ENCODE measurements at places on chromosomes 3 and 15. TPM values are rescaled to one million over a fixed set of nuclear protein-coding genes. Genes with fewer than 3 reads are reported as not detected.

DNA sequence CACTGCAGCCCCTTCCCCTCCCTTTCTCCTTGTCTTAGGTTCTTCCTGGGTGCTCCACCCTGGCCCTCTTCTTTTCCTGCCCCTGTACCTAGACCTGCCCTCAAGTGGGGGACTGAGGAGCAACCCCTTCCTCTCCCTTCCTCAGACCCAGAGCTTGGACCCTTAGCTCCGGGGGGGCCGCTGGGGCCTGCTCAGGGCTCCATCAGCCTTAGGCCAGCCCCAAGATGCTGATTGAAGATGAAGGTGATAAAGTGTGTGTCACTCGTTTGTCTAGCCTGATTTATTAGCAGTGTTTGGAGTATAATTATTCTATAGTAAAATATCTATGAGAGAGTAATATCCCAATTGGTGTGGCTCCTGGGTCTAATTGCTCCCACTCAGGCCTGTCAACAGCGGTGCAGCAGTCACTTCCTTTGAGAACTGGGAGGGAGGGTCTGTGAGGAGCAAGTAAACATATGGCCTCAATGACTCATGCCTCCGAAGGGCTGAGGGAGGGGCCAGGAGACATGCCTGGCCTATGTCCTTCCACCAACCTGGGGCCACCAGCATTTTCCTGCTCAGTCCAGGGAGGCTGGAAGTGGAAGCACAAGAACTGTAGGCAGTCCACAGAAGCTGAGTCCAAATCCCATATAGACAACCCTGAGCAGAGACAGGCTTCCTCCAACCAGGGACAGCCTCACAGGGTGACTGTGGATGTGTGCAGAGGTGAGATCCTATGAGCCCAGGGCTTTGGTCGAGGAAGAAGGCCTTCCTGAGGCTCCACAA is 123.2 kb downstream of the DNAJB8 start:
- DNase-seq, result no peak

DNA sequence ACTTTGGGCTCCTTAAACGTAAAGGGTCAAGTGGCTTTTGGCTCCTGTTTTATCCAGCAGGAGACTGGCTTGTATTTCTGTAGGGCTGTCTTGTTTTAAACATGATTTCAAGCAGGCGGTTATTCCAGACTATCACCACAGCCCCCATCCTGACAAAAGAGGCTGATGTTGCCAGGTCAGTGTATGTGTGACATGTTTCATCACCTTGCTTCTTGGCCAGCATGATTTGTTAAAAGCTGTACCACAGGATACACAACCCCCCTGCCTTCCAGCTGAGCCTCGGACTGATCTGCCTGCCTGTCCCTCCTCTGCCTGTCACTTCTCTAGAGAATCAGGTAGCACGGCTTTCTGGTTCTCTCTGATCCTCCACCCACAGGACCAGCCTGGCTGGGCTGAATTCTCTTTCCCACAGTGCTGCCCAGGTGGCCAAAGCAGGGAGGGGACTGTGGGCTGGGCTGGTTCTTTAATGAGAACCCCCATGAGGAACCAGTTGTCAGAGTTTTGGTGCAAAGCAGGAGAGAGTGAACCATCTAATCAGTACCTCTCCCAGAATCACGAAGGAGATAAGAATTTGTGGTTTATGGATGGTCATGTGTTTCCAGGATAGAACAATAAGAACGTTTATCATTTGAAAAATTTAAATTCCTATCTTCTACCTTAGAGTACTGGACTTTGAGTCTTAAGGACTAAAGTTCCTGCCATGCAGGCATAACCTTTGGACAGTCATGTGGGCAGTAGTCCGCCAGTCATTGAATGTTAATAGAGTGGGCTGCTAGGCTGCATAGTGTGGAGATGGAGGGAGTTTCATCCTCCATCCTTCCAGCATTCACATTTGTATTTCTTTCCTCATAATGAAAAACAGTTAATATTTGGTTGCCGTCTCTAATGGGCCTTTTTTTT is 8.8 kb downstream of the ABHD6 start:
- DNase-seq, result no peak

DNA sequence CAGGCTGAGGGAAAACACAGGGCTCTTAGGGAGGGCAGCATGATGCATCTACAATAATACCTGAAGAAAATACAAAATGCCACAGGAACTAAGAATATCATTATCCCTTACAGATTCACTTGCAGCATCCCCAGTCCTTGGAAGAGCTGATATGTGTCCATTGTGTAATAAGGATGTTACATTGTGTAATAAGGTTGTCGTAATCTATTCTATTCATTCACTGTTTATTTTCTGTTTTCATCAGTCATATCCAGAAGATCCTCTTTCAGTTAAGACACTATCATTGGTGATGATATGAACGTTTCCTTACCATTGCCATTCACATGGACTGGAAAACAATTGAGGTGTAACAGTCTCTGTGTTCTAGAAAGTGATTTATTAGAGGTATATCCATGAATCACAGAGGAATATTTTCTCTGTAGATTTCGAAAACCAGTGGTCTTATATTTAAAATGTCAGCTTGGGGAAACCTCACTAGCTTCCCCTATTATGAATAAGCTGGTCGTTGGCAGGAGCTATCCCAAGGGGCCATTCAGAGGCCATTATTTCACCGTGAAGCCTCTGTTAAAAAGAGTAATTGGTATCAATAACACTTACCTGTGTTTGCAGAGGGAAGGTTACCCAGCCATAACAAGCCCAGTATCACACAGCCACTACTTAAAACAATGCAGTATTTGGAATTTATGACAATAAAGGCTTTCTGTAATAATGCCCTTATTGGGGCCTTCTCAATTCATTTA is 241.1 kb downstream of the ZNF385D start:
- DNase-seq, result no peak

- no peak for DNase-seq
These were observed 179.3 kb downstream of the ZPLD1 start for GRCh38 chr3:102614021-102614569.

GRCh38 chr3:186988806-186989205 is 58.5 kb downstream of the ST6GAL1 start:
- DNase-seq, result no peak

DNA sequence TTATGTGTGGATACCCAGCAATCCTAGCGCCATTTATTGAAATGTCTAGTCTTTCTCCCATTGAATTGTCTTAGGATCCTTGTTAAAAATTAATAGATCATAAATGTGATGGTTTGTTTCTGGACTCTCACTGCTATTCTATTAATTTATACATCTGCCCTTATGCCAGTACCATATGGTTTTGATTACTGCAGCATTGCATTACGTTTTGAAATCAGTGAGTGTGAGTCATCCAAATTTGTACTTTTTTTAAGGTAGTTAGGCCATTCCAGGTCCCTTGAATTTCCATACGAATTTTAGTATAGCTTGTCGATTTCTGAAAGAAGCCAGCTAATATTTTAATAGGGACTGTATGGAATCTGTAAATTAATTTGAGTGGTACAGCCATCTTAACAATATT is 648.6 kb upstream of the ZNF385D start:
- DNase-seq, result no peak

GRCh38 chr3:95758707-95759106 is 1055.7 kb upstream of the EPHA6 start:
- no peak for DNase-seq

DNA sequence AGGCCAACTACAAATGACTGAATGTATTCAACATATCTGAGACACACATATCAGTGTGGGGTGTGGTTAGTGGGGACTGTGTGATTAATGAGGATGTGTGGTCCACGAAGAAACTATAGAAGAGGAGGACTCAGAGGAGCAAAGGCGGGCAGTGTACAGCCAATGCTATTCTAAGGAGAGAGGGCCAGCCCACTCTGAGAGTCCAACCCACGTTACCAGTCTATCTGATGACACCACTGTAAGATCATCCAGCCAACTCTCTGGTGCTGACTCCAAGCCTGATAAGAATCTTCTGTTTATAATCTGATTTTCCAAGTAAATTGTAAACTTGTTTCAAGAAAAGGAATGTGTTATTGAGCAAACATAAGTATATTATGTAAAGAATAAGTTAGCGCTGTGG is 47.2 kb downstream of the MCF2L2 start:
- DNase-seq, result no peak

Gene P2RY14
- 48.8 TPM for polyA plus RNA-seq

All from naive B cell (primary cell).